Heart left ventricle (tissue), 16 donors: ENCODE measurements at places on chromosomes 1 and 21. TPM values are rescaled to one million over a fixed set of nuclear protein-coding genes. Genes with fewer than 3 reads are reported as not detected.

TLR5 gene
- 2.2 TPM for total RNA-seq

LMX1A gene
- total RNA-seq = not detected

NBPF10 gene
- 1.0 TPM for total RNA-seq

GRCh38 chr1:6343506-6344405, 49.8 kb downstream of the ACOT7 start:
- no peak overlapping the region for H3K4me3 ChIP-seq
- no peak overlapping the region for H3K27ac ChIP-seq
- H3K36me3 ChIP-seq = no peaks in the 10 kb centered on the region
- H3K4me1 ChIP-seq = no peaks in the 10 kb centered on the region
- H3K27me3 ChIP-seq = no peaks in the 10 kb centered on the region
